Fibroblast of lung (primary cell): ENCODE measurements at places on chromosomes 7 and 10. TPM values are rescaled to one million over a fixed set of nuclear protein-coding genes. Genes with fewer than 3 reads are reported as not detected.
A peak's percentile ranks its signal among the peaks of the same experiment; 100 is the strongest.

The CYP3A5 gene
- 0.51 and 1.9 TPM in 2 replicates for polyA plus RNA-seq

- peaks cover 22% of the 10 kb centered on the region for H3K36me3 ChIP-seq
- no peaks in the 10 kb centered on the region for H3K27me3 ChIP-seq
- H3K27ac ChIP-seq, result no peak overlapping the region
- H3K4me1 ChIP-seq, result no peaks in the 10 kb centered on the region
Observed at GRCh38 chr10:1126461-1126860, 70.3 kb downstream of the WDR37 start.

GRCh38 chr7:139753081-139753692, 24.6 kb downstream of the HIPK2 start:
- DNase-seq, result no peak
- H3K4me3 ChIP-seq, result no peak overlapping the region
- H3K36me3 ChIP-seq, result peaks cover 4% of the 10 kb centered on the region
- H3K4me1 ChIP-seq, result peaks cover 4% of the 10 kb centered on the region

The LRRD1 gene
- 0.02 and 0.06 TPM in 2 replicates for polyA plus RNA-seq

The COL1A2 gene
- 1,580 and 3,638 TPM in 2 replicates for polyA plus RNA-seq

The PON1 gene
- not detected in 2 replicates for polyA plus RNA-seq

DNA sequence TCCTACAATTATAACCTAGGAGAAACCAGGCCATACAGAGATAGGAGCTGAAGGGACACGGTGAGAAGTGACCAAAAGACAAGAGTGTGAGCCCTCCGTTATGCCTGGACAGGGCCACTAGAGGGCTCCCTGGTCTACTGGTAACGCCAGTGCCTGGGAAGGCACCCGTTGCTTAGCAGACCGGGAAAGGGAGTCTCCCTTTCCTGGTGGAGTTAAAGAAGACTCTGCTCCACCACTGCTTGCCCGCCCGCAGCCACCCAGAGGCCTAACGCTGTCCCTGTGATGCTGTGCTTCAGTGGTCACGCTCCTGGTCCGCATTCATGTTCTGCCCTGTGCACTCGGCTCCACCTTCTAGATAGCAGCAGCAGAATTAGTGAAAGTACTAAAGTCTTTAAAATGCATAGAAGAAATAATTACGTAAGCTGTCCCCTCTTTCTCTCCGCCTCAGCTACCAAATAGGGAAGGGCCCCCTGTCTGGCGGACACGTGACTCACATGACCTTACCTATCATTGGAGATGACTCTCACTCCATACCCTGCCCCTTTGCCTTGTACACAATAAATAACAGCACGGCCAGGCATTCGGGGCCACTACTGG, 34.8 kb downstream of the GRID2IP start:
- no peaks in the 10 kb centered on the region for H3K4me1 ChIP-seq
- no peak overlapping the region for H3K4me3 ChIP-seq
- H3K36me3 ChIP-seq, result no peaks in the 10 kb centered on the region
- peak; percentile 71 for DNase-seq

DNA sequence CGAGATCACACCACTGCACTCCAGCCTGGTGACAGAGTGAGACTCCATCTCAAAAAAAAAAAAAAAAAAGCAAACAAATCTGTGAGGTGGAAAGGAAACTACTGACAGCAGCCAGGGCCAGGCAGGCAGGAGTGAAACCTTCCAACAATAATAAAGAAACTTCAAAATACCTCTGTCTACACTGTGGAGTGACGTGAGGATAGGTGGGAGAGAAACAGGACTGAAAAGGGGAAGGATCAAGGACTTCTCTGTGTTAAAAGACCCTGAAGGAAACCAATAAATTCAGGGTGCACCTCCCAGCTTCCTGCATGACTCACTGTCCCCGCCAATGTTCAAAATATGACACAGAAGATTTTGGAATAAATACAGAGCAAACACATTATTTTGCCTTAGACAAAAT, 82.9 kb downstream of the KIAA1549 start:
- DNase-seq, result no peak
- H3K27ac ChIP-seq, result no peak overlapping the region
- H3K27me3 ChIP-seq, result no peaks in the 10 kb centered on the region
- no peak overlapping the region for H3K4me3 ChIP-seq
- no peaks in the 10 kb centered on the region for H3K4me1 ChIP-seq

GRCh38 chr7:7909376-7909775, 59.2 kb upstream of the GLCCI1 start:
- no peaks in the 10 kb centered on the region for H3K27me3 ChIP-seq
- DNase-seq, result peak; percentile 57
- H3K36me3 ChIP-seq, result no peaks in the 10 kb centered on the region
- H3K4me3 ChIP-seq, result no peak overlapping the region
- no peak overlapping the region for H3K27ac ChIP-seq
- H3K4me1 ChIP-seq, result no peaks in the 10 kb centered on the region

- no peaks in the 10 kb centered on the region for H3K4me1 ChIP-seq
- no peak for DNase-seq
- H3K36me3 ChIP-seq, result no peaks in the 10 kb centered on the region
- H3K4me3 ChIP-seq, result no peak overlapping the region
- H3K27me3 ChIP-seq, result no peaks in the 10 kb centered on the region
Observed at GRCh38 chr7:94874036-94874785, 33.2 kb upstream of the PPP1R9A start.

DNA sequence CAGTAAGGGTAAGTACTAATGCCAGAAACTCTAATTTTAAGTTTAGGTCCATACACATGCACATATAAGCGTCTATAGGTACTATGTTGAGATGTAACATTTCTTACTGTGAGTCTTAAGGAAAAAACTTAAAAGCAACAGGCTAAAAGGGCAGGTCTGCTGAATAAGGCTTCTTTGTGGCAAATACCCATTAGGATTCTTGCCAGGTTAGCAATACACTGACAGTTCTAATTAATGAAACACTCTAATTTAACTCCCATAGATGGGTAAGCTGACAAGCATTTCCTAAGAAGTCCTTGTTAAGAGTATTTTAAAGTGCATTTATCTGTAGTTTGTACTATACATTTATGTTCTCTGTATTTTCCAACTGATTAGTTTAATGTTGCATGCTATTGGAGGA, 14.0 kb downstream of the SCRN1 start:
- no peak overlapping the region for H3K27ac ChIP-seq
- H3K36me3 ChIP-seq, result no peaks in the 10 kb centered on the region
- H3K4me3 ChIP-seq, result peak overlapping the region; percentile 41
- H3K27me3 ChIP-seq, result no peaks in the 10 kb centered on the region
- no peak for DNase-seq

The COL13A1 gene
- polyA plus RNA-seq, result 5.7 and 10.7 TPM in 2 replicates

GRCh38 chr7:64515781-64516180, 47.1 kb downstream of the ZNF680 start:
- no peak overlapping the region for H3K27ac ChIP-seq
- H3K4me3 ChIP-seq, result no peak overlapping the region
- no peaks in the 10 kb centered on the region for H3K36me3 ChIP-seq
- no peaks in the 10 kb centered on the region for H3K27me3 ChIP-seq
- no peaks in the 10 kb centered on the region for H3K4me1 ChIP-seq

DNA sequence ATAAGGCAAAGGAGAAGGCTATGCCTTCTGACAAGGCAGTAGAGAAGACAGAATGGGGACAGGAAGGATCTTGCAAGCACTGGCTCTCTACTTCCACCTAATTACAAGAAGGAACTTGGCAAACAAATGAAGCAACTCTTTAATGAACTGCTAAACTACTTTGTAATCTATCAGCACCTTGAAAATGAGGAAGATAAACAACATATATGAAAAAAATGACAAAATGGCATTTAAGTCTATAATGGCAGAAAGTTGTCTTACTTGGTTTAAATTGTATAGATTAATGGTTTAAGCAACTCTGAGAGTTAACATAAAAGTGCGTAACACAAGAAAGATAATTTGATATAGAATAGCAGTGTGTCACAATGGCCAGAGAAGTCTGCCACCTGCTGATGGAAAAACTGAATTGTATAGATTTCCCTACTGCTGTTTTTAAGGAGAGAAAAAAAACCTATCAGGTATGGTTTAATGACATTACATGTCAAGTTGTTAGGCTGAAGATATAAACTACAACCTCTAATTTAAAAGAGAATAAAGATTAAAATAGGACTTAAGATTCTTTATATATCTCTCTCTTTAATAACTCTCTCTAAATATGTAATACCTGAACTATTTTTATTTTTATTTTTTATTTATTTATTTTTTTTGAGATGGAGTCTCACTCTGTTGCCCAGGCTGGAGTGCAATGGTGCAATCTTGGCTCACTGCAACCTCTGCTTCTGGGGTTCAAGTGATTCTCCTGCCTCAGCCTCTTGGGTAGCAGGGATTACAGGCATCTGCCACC, 11.8 kb downstream of the NT5C3A start:
- no peaks in the 10 kb centered on the region for H3K27me3 ChIP-seq
- no peaks in the 10 kb centered on the region for H3K4me1 ChIP-seq
- peak; percentile 73 for DNase-seq
- no peak overlapping the region for H3K4me3 ChIP-seq
- no peak overlapping the region for H3K27ac ChIP-seq

DNA sequence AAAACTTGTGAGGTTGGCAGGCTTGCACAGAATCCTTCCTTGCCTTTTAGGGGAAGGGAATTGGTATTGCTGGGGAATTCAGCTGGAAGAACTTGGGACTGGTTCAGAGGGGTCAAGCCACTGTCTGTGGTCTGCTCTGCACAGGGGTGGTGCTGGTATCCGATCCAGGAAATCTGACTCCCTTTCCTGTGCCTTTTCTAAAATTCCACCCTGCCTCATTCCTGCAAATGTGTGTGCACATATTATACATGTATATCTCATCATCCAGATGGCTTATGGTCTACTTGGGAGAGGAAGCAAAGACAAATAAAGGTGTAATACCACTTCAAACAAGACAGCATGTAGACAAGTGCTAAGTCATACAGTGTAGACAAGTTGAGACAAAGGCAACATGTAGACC, 14.3 kb downstream of the UBTD1 start:
- peak; percentile 20 for DNase-seq
- H3K4me1 ChIP-seq, result peaks cover 1% of the 10 kb centered on the region
- H3K4me3 ChIP-seq, result no peak overlapping the region
- H3K27me3 ChIP-seq, result no peaks in the 10 kb centered on the region
- no peaks in the 10 kb centered on the region for H3K36me3 ChIP-seq
- H3K27ac ChIP-seq, result no peak overlapping the region

DNA sequence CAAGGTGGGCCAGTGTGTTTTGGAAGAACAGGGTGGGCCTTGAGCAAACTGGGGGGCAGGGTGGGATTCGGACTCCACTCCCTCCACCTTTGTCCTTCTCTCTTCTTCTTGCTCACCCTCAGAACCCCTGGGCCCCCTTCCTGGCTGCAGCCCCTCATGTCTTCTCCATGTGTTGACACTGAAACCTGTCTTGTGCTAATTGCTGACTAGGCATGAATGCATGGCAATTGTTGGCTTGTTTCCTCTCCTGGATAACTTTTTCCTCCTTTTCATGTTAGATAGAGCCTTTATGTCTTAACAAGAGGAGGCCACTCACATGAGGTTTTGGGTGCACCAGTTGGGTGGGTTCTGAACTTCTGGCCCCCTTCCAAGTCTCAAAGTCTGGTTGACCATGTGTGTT, 181.6 kb upstream of the MKI67 start:
- no peak overlapping the region for H3K27ac ChIP-seq
- no peak overlapping the region for H3K4me3 ChIP-seq
- H3K4me1 ChIP-seq, result no peaks in the 10 kb centered on the region
- no peak for DNase-seq

The SLC18A3 gene
- polyA plus RNA-seq, result not detected in 2 replicates

GRCh38 chr7:132061937-132062336, 505.5 kb upstream of the PODXL start:
- peak; percentile 40 for DNase-seq
- peaks cover 16% of the 10 kb centered on the region for H3K4me1 ChIP-seq
- H3K36me3 ChIP-seq, result no peaks in the 10 kb centered on the region
- no peaks in the 10 kb centered on the region for H3K27me3 ChIP-seq

The AASS gene
- 8.6 and 8.8 TPM in 2 replicates for polyA plus RNA-seq

GRCh38 chr7:129530795-129531391, 28.6 kb downstream of the SMKR1 start:
- H3K36me3 ChIP-seq, result no peaks in the 10 kb centered on the region
- peak; percentile 86 for DNase-seq
- no peaks in the 10 kb centered on the region for H3K4me1 ChIP-seq
- H3K27me3 ChIP-seq, result no peaks in the 10 kb centered on the region

DNA sequence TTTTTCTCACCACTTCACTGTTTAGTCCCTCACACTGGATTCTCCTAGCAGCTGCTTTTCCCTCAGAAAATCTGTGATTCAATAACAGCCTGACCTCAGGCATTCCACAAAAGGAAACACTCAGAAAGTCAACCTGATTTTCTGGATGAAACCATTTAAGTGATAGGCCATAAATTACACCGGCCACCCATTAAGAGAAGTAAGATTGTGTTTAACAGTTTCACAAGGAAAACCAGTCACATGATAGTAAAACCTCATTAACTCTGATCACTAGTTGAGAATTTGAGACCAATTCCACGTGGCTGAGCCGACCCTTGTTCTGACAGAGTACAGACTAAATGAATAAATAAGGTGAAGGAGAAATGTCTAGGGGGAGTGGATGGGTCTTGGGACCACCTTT, 7.7 kb downstream of the GRM8 start:
- no peak overlapping the region for H3K27ac ChIP-seq
- H3K4me1 ChIP-seq, result no peaks in the 10 kb centered on the region
- peaks cover 7% of the 10 kb centered on the region for H3K27me3 ChIP-seq
- no peak overlapping the region for H3K4me3 ChIP-seq

DNA sequence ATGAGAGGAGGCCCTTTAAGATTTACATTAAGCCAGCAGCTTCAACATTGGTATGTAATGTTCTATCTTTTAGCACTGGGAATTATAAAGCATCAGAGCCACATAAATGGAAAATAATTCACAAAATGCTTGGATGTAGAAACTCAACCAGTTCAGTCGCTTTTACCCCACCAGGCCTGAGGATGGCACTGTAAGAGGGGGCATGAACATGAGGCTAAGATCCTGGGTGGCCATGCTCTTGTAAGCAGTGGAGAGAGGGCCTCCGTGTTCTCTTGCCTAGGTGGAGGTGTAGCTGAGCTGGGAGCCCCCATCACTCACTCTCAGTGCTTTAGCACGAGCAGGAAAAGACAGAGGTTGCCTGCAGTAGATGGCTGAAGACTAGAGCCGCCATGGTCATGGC, 238.8 kb downstream of the FANK1 start:
- no peak overlapping the region for H3K4me3 ChIP-seq
- no peak for DNase-seq
- H3K4me1 ChIP-seq, result peaks cover 5% of the 10 kb centered on the region
- H3K36me3 ChIP-seq, result no peaks in the 10 kb centered on the region

DNA sequence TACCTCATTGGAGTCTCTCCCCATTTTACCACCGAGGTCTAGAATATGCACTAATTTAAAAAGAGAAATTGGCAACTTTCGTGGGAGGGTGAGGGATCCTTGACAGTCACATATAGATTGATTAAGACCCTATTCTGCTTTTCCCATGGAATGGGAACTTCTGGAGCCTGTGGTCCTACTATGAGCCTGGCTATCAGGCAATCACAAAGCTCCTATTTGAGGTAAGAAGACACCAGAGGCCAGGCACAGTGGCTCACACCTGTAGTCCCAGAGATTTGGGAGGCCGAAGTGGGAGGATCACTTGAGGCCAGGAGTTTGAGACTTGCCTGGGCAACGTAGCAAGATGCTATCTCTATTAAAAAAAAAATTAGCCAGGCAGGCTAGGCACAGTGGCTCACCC, 104.7 kb upstream of the CCNY start:
- H3K36me3 ChIP-seq, result no peaks in the 10 kb centered on the region
- no peaks in the 10 kb centered on the region for H3K27me3 ChIP-seq
- no peak for DNase-seq
- no peak overlapping the region for H3K4me3 ChIP-seq

- no peaks in the 10 kb centered on the region for H3K4me1 ChIP-seq
- H3K27me3 ChIP-seq, result no peaks in the 10 kb centered on the region
- H3K4me3 ChIP-seq, result no peak overlapping the region
- H3K36me3 ChIP-seq, result no peaks in the 10 kb centered on the region
- H3K27ac ChIP-seq, result no peak overlapping the region
- peak; percentile 45 for DNase-seq
Observed at GRCh38 chr7:12524794-12525386, 45.6 kb upstream of the SCIN start.

The OR2A5 gene
- not detected in 2 replicates for polyA plus RNA-seq

GRCh38 chr7:99728615-99729014, 6.4 kb downstream of the CYP3A7 start:
- no peak overlapping the region for H3K27ac ChIP-seq
- H3K36me3 ChIP-seq, result no peaks in the 10 kb centered on the region
- H3K4me1 ChIP-seq, result no peaks in the 10 kb centered on the region
- no peaks in the 10 kb centered on the region for H3K27me3 ChIP-seq
